Activated naive CD8-positive, alpha-beta T cell treated with anti-CD3 and anti-CD28 coated beads for 36 hours (primary cell): ENCODE measurements at places on chromosomes 11 and 22. TPM values are rescaled to one million over a fixed set of nuclear protein-coding genes. Genes with fewer than 3 reads are reported as not detected.

The CTSC gene
- total RNA-seq, result 80.9 TPM

The RAPSN gene
- total RNA-seq, result not detected

The APOL4 gene
- 0.95 TPM for total RNA-seq

The CECR2 gene
- 0.26 TPM for total RNA-seq

The KDELR3 gene
- total RNA-seq, result 1.3 TPM

The APOA1 gene
- not detected for total RNA-seq

The APOBEC3H gene
- total RNA-seq, result 4.3 TPM

The DCHS1 gene
- total RNA-seq, result 1.4 TPM

The DNAJC24 gene
- total RNA-seq, result 16.3 TPM

The DDB1 gene
- total RNA-seq, result 308 TPM

The MTMR2 gene
- 48.0 TPM for total RNA-seq

The MYO7A gene
- 0.16 TPM for total RNA-seq

The ZW10 gene
- 23.3 TPM for total RNA-seq

The NXPE1 gene
- total RNA-seq, result not detected

The CSTPP1 gene
- total RNA-seq, result 15.0 TPM

The HTR3B gene
- total RNA-seq, result not detected

The FAT3 gene
- total RNA-seq, result not detected

The TMEM132A gene
- 1.4 TPM for total RNA-seq

The YAP1 gene
- total RNA-seq, result 0.04 TPM

The CENATAC gene
- total RNA-seq, result 24.8 TPM

The OR8U1 gene
- total RNA-seq, result not detected

The OR52I1 gene
- total RNA-seq, result not detected

The NTM gene
- total RNA-seq, result not detected

The GLB1L2 gene
- total RNA-seq, result 9.1 TPM

The MEI1 gene
- 23.4 TPM for total RNA-seq

The TRIM48 gene
- not detected for total RNA-seq

The C11orf87 gene
- total RNA-seq, result not detected

The MFRP gene
- total RNA-seq, result not detected

The CD3E gene
- 364 TPM for total RNA-seq

The PRDX5 gene
- total RNA-seq, result 116 TPM

The HEPHL1 gene
- not detected for total RNA-seq

The MRPL48 gene
- 59.3 TPM for total RNA-seq

The CABP4 gene
- 0.28 TPM for total RNA-seq
